ENCODE measurements at places on chromosomes 12 and 14.

GRCh38 chr12:102745971-102746600 is 171.0 kb downstream of the PAH start:
- no peak for DNase-seq

- no peak for DNase-seq
These were observed 8.4 kb downstream of the PLBD2 start for GRCh38 chr12:113366827-113367226.

GRCh38 chr14:25090716-25091454 is 40.9 kb upstream of the STXBP6 start:
- DNase-seq: no peak

GRCh38 chr12:78278706-78279190 is 448.1 kb downstream of the NAV3 start:
- DNase-seq: no peak

DNA sequence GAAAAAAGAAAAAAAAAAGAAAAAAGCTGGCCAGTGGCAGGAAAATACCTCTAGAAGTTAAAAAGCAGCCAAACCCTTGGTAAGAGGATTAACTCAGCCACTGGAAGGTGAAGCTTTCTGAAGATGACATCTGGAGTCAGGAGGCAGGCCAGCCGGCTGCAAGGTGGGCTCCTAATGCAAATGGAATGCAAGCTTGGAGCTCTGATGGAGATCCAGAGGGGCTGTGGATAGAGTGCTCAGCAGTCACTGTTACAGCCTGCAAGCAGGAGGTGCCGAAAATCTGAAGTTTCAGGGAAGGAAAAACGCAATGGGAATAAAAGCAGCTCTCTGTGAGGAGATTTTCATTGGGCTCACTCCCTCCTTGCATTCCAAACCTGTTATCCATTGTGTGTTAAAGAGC is 41.0 kb downstream of the GSC start:
- DNase-seq: no peak

- no peak for DNase-seq
These were observed 9.4 kb downstream of the DHX37 start for GRCh38 chr12:124979568-124979967.

DNA sequence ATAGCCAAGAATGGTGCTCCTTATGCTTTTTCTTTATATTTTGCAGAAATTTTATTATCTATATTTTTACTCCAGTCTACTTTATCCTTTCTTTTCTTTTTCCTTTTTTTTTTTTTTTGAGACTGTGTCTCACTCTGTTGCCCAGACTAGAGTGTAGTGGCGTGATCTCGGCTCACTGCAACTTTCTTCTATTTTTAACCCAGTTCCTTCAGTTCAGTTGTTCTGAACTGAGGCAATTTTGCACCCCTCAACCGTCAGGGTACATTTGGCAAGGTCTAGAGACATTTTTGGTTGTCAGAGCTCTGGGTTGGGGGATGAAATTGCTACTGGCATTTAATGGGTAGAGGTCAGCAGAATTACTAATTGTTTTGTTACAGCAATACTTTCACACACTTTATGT is 75.7 kb downstream of the DIP2B start:
- no peak for DNase-seq

DNA sequence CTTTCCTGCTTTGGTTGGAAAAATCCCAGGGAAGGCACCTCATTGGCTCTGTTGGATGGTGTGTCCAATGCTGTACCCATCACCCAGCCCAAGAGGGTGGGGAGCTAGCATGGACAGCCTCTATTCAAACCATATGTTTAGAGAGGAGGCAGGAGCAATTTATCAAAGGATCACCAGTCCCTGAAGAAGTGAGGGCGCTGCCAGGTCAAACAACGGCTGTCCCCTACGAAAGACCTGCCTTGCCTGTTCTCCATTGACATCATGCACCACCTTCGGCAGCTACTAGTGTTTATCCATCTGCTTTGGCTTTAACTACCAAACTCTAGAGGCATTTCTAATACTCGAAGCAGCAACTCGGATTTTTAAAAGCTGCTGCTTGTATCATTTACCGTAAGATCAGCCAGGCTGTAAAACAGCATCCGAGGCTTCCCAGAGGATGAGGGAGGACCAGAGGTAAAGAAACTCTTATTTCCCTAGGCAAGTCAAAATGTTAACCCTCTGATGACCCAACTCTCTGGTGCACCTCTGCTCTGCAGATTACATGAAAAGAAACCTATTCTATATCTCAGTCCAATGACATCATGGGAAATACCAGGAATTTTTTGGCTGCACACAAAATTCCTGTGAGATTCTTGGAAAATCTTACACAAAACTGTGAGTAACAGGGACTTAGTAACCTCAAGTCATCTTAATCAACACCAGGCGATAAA is 720.9 kb upstream of the TBX3 start:
- no peak for DNase-seq

- DNase-seq: no peak
These were observed 141.8 kb downstream of the MYRFL start for GRCh38 chr12:69966839-69967238.

DNA sequence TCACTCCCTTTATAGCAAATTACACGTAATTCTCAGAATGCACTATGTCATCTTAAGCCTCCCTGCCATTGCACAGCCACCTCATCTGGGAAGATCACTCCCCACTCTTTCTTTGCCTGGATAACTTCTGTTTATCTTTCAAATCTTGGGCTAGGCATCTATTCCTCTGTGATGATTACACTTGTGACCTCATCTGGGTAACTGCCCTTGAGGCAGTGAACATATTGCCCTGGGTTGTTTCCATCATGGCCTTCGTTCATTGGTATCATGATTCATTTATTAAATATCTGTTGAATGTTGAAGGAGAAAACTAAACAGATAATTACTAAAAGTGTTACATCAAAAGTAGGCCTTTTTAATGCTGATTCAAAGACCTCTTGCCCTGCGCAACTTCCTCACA is 26.2 kb upstream of the PDE3A start:
- no peak for DNase-seq

- DNase-seq: no peak
These were observed 24.5 kb downstream of the ERG28 start for GRCh38 chr14:75636100-75636692.

DNA sequence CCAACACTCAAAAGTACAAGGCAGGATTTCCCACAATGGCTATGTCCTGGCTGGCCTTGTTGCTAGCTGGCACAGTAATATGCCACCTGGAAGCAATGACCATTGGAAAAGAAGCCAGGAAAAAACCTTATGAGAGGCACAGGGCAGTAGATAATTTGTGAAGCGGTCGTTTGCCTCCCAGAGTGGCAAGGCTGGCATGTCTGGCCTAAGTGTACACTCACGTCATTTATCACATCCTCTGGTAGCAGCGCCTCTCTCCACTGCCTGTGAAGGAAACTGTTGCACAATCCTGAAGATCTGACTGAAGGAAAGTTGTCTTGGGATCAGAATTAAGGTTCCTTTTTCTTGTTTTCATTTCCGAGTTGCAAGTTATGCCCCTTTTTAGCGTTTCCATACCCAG is 408.5 kb downstream of the ZFP36L1 start:
- no peak for DNase-seq

- no peak for DNase-seq
These were observed 299.0 kb downstream of the CCDC91 start for GRCh38 chr12:28489246-28489645.

DNA sequence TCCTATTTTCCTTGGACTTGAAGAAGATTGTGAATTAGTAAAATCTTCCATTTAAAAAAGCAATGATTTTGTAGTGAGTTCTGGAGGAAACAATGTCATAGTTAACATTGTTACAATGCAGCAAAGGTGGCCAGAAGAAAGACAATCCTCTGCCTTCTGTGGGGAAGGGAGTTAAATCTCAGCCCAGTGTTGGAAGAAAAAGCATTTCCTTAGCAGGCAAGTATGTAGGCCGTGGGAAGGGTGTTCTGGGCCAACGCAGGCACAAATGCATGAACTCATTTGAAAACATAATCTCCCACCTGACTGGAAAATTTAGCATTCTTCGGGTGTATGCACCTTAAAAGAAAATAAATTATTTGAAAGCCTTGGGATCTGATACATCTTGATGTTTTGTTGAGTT is 258.6 kb downstream of the ADAMTS20 start:
- DNase-seq: no peak

GRCh38 chr12:108671110-108671509 is 37.4 kb upstream of the SELPLG start:
- no peak for DNase-seq

- DNase-seq: no peak
These were observed 38.2 kb upstream of the CRADD start for GRCh38 chr12:93638954-93639353.

DNA sequence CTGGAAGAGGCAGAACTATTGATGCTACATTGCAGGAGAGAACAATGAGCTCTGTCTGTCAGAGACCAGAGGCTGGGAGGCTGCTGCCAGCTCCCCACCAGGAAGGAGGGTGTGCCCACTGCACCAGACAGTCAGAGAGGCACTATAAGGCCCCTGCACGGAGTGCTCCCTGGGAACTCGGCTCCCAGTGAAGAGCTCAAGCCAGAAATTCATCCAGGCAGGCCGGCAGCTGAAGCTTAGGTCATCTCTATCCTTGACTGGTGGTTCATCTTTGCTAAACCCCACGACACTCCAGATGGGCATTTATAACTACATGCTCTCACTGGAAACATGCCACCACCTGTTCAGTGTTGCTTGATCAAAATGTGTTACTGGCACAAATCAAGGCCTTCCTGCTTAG is 65.1 kb upstream of the GPATCH2L start:
- no peak for DNase-seq

DNA sequence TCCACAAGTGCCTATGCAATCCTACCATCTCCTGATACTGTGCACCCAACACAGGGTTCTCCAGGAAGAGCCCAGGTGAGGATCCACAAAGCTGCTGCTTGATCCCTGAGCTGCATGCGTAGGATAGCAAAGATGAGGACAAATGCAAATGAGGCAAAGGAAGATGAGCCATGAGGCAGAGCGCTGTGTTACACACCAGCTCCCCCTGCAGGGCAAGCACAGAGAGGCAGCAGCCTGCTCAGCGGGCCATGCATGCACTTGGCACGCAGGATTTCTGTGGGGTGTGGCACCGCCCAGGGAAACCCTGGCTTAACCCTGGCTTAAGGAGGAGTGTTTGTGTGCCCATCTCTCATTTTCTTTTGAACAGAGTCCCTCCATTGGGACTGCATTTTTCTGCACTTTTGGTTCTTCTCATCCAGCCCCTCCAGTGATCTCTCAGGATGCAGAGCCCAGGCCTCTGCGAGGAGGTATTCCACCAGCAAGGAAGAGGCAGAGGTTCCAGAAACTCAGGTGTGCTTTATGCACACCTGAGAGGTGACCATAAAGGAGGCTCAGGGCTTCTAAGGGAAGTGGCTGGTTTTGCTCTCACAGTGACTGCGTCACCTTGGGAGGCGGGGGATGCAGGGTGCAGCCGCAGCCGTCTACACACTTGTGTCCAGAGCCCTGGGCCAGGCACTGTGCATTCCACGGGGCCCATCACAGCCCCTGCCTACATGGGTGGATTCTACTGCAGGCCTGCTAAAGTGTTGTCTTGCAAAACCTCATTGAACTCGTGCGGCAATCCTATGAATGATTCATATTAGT is 973.3 kb upstream of the TMEM132C start:
- DNase-seq: peak; percentile 4

DNA sequence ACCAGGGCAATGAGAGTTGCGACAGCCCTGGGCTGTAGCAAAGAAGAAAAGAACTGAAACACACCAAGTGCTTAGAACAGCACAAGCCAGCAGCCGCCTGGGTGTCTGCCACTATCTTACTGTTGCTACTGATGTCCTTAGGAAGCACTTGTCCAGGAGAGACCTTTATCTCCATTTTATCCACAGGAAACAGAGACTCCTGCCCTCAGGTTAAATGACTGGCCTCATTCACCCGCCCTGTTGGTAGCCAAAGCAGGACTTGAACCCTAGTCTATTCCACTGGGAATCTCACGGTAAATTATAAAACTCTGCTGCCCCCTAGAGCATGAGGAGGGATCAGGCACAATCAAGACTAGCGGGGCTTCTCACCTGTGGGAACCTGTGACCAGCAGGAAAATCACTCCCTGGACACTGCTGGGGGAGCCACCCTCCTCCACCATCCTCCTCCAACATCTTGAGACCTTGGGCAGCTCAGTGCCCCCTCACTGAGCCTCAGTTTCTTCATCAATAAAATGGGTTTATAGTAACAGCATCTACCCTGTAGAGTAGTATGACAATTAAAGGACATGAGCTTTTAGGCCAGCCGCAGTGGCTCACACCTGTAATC is 20.5 kb upstream of the TESC start:
- DNase-seq: no peak

DNA sequence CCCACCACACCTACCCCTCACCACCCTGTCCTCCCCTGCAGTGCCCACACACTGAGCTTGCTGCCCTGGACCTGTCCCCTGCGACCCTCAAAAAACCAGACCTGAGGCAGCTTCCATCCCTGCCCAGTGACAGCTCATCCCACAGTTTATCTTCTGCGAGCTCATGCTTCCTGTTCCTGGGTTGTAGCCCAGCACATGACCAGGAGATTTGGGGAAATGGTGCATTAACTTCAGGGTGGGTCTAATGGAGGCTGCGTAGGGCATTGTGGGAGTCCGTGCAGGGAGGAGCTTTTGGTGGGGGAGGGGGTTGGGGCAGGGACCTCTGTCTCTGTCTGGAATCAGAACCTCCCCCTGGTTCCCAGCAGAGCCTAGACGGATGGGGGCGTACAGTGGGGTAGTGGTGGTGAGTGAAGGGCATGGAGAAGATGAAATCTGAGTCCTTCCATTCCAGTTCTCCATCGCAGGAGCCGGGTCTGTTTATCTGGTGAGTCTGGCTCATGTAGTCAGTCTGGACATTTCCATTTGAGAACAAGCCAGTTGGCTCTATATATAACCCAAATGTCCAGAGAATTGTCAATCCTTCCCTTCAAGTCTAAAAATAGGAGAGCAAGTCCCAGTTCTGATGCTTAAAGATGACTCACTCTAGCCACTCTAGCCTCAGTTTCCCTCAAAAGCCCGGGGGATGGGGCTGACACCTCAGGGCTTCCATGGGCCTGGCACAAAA is 270.9 kb downstream of the CACNA1C start:
- DNase-seq: no peak

DNA sequence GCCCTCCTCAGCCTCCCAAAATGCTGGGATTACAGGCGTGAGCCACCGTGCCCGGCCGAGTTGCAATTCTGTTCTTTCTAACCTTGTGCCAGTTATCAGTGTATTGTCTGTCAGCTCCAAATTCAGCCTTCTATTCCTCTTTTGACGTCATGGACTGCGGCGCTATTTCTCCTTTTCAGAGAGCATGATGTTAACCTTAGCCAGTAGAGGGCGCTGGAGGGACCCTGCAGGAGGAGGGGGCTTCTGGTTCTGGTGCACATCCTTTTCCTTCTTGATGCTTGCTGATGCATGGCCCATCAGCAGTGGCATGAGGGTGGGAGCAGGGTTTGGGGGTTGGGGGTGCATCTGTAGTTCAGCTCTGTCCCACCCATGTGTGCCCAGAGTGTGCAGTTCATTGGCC is 179.3 kb upstream of the RMST start:
- DNase-seq: no peak

- DNase-seq: no peak
These were observed 1070.0 kb downstream of the LRFN5 start for GRCh38 chr14:42676636-42677035.

- DNase-seq: no peak
These were observed 58.9 kb downstream of the DDX51 start for GRCh38 chr12:132085291-132085635.

- DNase-seq: no peak
These were observed 27.0 kb downstream of the PAPLN start for GRCh38 chr14:73264080-73264884.
